ENCODE measurements at places on chromosomes 5 and 9. TPM values are rescaled to one million over a fixed set of nuclear protein-coding genes. Genes with fewer than 3 reads are reported as not detected.

ASTN2 gene
- 5.9 TPM for total RNA-seq

RASA1 gene
- total RNA-seq: 21.8 TPM

MACROH2A1 gene
- total RNA-seq: 244 TPM

- H3K4me1 ChIP-seq: no peaks in the 10 kb centered on the region
- no peak overlapping the region for H3K27ac ChIP-seq
- no peak for DNase-seq
- H3K27me3 ChIP-seq: peaks cover 18% of the 10 kb centered on the region
Measured at GRCh38 chr5:133370904-133371303, 241.4 kb downstream of the FSTL4 start.

GRCh38 chr5:141617682-141618029 is 1.1 kb downstream of the DIAPH1 start:
- peak overlapping the region; percentile 95 for H3K4me3 ChIP-seq
- H3K27ac ChIP-seq: peak overlapping the region; percentile 91
- H3K4me1 ChIP-seq: peaks cover 6% of the 10 kb centered on the region
- DNase-seq: no peak

- H3K27ac ChIP-seq: peak overlapping the region; percentile 58
- no peak overlapping the region for H3K4me3 ChIP-seq
- no peak for DNase-seq
- no peaks in the 10 kb centered on the region for H3K27me3 ChIP-seq
Measured at GRCh38 chr9:127578952-127579853, 32.9 kb upstream of the STXBP1 start.
